Stimulated activated CD8-positive, alpha-beta memory T cell treated with anti-CD3 and anti-CD28 coated beads, Interleukin-15, amount 100 ng/mL, for 1 hour (primary cell): ENCODE measurements at places on chromosomes 1 and 21.

- DNase-seq = no peak
Measured at GRCh38 chr1:244603498-244603897, 49.4 kb upstream of the DESI2 start.

- no peak for DNase-seq
Measured at GRCh38 chr1:42171679-42172266, 7.2 kb upstream of the GUCA2A start.

- no peak for DNase-seq
Measured at GRCh38 chr1:36411674-36412648, 14.3 kb upstream of the LSM10 start.

GRCh38 chr1:93579891-93580290, 101.7 kb downstream of the BCAR3 start:
- no peak for DNase-seq

GRCh38 chr1:46721686-46722205, 2.8 kb upstream of the EFCAB14 start:
- no peak for DNase-seq

DNA sequence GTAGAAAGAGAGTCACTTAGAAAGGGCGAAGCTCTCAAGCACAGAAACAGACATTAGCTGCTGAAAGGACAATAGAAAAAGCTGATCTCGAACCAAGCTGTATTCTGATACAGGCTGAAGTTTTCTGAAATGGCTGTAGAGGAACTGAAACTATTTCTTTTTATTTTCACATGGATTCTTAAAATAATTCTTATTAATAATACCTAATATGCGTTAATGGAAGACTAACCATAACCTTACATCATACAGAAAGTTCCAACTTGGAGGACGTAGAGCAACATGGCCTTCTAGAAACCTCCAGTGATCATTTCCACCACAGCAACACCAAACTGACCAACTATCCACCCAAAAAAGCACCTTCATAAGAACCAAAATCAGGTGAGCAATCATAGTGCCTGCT, 52.8 kb upstream of the ACADM start:
- no peak for DNase-seq

GRCh38 chr21:34593954-34594531, 20.9 kb downstream of the RCAN1 start:
- DNase-seq = no peak

DNA sequence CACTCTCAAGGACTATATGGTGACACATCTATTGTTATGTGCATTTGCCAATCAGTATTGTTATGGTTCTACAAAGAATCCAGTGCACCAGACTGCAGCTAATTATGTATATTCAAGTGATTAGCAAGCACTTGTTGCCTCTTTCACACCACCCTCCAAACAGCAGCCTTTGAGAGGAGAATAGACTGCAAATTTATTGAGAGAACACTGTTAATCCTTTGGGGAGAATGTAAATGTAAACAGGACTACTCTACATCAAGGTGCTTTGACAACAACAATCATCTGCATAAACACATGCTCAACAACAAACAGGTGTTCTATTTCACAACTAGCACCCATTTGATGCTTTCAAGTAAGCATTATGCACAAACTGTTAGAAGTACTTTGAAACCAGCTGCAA, 117.4 kb downstream of the AKT3 start:
- no peak for DNase-seq

DNA sequence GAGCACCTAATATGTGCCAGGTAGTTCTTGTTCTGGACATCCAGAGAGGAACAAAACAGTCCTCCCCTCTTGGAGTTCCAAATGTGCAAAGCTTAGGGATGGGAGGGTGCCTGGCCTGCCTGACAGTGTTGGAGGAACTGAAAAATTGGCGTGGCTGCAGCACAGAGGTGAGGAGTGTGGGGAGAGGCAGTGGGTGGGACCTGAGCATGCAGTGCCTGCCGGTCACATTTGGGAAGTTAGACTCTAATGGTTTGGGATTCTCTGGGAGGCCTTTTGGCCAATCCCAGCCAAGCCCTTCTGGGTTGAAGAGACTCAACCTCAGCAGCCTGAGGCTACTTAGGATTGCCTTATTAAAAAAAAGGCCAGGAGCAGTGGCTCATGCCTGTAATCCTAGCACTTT, 2.3 kb upstream of the TCEA3 start:
- DNase-seq = no peak

DNA sequence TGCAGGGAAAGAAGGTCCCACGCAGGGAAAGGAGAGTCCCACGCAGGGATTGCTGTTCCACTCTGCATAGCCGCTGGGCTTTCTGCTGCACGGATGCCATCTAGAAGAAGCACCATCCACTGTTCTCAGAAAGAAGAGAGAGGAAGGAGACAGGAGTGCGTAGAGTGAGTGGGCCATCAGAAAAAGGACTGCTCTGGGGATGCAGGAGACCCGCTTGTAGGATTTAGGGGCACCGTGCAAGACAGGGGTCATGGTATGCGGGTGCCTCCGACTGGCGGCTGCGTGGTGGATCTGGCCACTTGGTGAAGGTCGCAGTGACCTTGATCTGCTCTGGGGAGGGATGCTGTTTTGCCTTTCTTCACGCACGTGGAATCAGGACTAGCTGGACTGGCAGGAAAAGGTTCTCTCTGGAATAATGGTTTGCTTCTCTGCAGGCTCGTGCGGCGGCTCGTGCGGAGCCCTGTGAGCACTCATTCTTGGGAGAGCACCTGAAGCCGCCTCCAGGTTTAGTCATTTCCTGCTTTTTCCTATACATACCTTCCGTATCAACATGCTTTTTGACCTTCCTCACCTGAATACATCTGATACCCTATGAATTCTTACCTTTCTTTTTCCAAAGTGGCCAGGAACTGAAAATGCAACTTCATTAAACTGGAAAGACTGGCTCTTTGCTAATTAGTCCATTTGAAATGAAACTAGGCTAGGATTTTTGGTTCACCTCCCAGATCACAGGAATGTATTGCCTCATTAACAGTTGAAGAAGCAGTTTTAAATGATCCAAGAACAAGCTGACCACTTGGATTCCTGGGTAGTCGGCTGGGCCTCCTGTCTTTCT, 181.6 kb downstream of the KIF26B start:
- DNase-seq = no peak

DNA sequence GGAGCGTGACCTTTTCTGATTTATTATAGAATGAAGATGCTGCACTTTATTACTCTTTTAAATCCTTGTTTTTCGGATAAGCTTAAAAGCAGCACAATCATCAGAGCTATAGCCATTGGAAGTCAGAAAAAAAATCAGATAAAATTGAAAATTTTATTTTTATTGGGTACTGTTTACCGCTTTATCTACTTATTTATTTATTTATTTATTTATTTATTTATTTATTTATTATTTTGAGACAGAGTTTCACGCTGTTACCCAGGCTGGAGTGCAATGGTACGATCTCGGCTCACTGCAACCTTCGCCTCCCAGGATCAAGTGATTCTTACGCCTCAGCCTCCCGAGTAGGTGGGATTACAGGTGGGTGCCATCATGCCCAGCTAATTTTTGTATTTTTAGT, 83.1 kb upstream of the CHRM3 start:
- DNase-seq = no peak

- DNase-seq = no peak
Measured at GRCh38 chr1:91844862-91845528, 41.0 kb downstream of the TGFBR3 start.

DNA sequence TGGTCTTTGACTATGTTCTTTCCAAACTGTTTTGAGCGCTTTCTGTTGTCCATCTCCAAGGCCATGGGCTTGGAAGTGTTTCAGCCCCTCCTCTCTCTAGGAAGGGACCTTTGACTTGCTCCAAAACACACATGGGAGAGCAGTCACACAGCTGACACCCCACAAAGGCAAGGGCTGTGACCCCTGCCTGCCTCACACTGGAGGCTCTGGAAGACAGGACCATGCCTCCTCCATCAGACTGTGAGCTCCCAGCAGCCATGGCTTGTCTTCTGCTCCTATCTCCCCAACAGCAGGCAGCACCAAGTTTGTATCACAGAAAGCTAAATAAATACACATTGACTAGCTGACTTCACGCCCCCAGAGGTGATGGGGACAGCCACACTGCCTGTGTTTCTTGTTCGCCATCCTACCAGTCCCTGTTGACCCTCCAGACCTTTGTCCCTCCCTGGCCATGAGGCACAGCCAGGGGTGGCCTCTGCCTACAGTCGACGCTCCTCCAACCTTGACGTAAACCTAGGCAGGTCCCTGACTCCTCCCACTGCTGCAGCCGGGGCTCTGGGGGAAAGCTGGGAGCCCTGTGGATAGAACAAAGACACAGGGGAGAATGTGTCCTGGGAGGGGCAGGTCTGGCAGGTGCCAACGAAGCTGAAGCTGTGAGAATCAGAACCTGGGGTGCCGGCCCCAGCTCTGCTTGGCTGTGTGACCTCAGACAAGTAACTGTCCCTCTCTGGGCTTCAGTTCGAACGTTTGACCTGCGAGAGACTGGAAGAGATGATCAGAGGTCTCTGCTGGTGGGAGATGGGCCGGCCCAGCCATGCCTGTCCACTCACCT, 4.8 kb downstream of the PLA2G2F start:
- no peak for DNase-seq

GRCh38 chr1:242083742-242084141, 84.8 kb upstream of the MAP1LC3C start:
- DNase-seq = no peak

DNA sequence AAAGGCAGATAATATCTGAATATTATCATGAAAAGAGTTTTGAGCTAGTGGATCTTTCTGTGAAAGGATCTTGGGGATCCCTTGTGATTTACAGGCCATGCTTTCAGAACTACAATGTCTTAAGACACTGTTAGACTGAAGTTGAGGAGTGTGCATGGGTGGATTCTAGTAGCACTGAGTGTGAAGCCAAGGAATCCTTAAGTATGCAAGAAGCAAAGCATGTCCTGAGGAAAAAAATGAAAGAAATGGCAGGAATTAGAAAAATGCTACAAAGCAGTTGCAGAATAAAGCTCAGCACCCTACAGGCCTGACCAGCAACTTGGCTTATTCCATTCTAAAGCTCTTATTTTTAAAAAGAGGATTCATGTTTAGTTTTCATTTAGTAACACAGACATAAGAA, 11.9 kb downstream of the STX6 start:
- no peak for DNase-seq

- DNase-seq = no peak
Measured at GRCh38 chr1:87644579-87645190, 316.0 kb downstream of the LMO4 start.

DNA sequence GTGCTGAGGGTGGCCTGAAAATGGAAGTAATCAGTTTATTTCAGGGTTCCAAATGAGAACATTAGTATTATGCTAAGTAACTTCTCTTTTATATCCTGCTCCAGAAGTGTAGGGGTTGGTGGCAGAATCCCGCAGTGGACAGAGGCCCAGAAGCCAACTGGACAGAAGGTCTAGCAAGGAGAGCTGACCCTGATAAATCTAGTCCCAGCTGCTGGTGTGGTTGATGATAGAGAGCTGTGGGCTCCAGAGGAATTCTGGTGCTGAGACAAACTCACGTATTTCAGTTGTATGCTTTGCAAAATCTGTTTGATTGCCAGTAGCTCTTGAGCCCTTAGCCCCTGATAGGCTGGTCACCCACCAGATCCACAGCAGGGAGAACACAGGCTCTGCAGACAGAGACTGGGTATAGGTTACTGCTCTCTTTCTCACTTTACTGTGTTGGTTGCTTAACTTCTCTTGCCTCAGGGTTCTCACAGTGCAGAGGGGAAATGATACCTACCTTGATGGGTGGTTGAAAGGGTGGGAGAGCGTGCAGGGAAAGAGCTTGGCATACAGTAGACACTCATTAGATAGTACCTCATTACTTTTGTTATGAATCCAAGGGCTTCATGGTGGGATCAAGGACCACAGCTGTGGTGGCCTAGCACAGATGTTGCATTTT, 29.6 kb upstream of the CACNA1E start:
- no peak for DNase-seq

DNA sequence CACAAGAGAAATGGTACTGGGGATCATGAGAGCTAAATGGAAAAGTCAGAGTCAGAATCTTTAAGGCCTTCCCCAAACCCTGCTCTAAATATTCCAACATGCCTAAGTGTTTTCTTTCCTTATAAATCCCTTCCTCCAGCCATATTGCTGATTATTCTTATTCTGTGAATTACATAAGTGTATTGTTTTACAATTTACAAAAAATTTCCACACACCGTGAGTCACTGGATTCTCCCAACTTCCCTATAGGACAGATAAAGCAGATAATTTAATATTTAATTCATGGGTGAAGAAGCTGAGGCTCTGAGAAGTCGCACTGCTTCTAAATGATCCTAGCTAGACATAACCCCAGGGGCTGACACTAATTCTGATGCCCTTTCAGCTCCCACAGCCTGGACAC, 243.3 kb upstream of the JUN start:
- no peak for DNase-seq

DNA sequence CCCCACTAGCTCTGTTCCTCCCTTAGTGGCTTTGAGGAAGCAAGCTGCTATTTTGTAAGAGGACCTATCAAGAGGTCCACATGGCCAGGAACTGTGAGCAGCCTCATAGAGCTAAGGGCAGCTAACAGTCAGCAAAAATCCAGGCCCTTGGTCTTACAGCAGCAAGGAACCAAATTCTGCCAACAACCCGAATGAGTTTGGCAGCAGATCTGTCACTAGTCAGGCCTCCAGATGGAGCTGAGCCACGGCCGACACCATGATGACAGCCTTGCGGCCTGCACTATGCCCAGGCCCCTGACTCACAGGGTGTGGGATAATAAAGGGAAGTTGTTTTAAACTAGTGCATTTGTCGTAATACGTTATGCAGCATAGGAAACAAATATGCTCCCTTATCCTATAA, 28.0 kb upstream of the H3-3A start:
- no peak for DNase-seq

DNA sequence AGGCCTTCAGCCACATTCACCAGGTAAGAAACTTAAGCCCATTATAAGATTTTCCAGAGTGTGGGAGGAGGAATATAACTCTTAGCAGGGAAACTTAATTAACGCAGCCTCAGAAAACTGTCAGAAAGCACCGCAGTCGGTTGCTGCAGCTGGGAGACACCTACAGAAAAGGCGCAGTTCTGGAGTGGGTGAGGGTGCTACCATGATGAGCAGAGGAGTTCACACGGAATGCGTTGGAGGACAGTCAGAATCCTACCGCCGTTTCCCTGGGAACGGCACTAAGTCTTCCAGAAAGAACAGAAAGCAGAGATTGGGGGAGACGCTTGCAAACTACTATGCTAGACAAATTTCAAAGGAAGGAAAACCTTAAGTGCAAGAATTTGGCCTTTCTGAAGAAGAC, 6.4 kb downstream of the ACTN2 start:
- DNase-seq = no peak

- DNase-seq = no peak
Measured at GRCh38 chr1:35058988-35059387, 20.2 kb upstream of the ZMYM1 start.

- no peak for DNase-seq
Measured at GRCh38 chr1:232033285-232033684, 406.7 kb downstream of the DISC1 start.

GRCh38 chr1:59819566-59820438, 5.1 kb downstream of the HOOK1 start:
- DNase-seq = no peak

- DNase-seq = peak; percentile 48
Measured at GRCh38 chr1:1629430-1630190, 2.4 kb upstream of the MMP23B start.

- no peak for DNase-seq
Measured at GRCh38 chr1:88394958-88395357, 289.1 kb upstream of the PKN2 start.
